Right lung (tissue), 10 donors: ENCODE measurements at places on chromosomes 2 and 18. TPM values are rescaled to one million over a fixed set of nuclear protein-coding genes. Genes with fewer than 3 reads are reported as not detected.

GRCh38 chr2:160053946-160054345 is 8.5 kb downstream of the PLA2R1 start:
- DNase-seq: no peak

- no peak for DNase-seq
These were observed 27.9 kb downstream of the CCDC88A start for GRCh38 chr2:55391615-55392242.

GRCh38 chr2:175687465-175687864 is 314.6 kb downstream of the LNPK start:
- no peak for DNase-seq

GRCh38 chr2:96913398-96914202 is 43.7 kb upstream of the SEMA4C start:
- DNase-seq: no peak

DNA sequence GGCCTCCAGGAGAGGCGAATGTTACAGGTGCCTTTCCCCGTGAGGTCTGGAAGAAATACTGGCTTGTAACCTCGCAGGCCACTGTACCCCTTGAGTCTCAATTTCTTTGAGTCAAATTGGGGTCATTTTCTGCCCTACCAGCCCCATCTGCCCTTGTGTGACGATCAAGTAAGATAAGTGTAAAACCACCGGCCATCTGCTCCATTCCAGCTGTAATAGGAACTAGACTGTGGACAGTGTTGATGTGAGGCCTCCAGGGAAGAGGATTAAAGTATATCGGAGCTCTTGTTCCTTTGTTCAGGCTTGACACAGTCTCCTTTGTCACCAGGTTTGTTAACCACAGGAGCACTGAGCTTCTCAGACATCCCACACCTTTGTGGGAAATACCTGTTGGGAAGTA is 65.6 kb downstream of the MRPS9 start:
- no peak for DNase-seq

DNA sequence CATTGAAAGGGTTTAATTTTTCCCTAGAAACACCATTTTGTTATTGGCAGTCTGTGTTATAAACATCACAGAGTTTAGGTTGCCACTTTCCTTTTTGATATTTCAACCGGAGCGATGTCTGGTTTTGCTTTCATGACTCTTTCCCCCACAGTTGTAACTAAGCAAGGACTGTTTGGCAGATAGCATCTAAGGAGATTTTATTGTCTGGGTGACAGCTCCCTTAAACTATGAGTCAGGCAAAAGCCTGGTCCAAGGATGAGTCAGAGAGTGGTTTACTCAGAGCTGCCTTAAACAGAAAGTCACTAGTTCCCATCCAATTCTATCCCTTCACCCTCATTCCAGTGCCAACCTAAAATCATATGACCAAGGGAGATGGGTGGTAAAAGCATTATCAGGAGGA is 341.6 kb upstream of the VWC2L start:
- DNase-seq: no peak

GRCh38 chr2:639703-640102 is 37.5 kb downstream of the TMEM18 start:
- no peak for DNase-seq

- DNase-seq: no peak
These were observed 52.1 kb upstream of the COPS8 start for GRCh38 chr2:237033536-237034060.

GRCh38 chr2:184472481-184472880 is 125.8 kb upstream of the ZNF804A start:
- DNase-seq: no peak

DNA sequence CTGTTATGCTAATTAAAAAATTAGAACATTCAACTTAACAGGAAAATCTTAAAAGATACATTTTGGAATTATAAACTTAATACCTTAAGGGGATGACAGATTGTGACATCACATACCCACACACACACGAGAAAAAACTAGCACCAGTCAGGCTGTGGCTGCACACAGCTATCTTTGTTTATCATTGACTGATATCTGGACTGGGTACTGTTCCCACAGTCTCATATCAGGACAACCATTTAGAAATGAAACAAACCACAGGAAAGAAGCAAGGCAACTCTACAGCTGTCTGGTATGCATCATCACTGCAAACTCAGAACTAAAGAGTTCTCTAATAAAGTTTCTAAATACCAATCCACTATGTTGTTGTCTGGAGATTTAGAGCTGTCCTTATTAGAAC is 210.9 kb upstream of the SMAD7 start:
- DNase-seq: no peak

DNA sequence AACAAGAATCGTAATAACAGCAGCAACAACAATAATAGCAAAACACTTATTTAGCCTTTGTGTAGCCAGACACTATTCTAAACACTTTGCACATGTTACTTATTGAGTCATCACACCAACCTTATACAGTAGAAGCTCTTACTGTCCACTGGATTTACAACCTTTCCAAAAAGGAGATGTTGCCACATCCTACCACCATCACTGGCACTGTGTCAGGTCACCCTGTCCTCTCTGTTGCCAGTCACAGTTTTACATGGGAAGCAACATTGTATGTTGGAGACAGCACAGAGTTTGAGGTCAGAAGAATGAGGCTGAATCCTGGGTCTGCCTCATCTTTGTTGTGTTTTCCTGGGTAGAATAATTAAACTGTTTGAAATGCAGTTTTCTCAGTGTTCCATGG is 201.4 kb upstream of the EPAS1 start:
- no peak for DNase-seq

DNA sequence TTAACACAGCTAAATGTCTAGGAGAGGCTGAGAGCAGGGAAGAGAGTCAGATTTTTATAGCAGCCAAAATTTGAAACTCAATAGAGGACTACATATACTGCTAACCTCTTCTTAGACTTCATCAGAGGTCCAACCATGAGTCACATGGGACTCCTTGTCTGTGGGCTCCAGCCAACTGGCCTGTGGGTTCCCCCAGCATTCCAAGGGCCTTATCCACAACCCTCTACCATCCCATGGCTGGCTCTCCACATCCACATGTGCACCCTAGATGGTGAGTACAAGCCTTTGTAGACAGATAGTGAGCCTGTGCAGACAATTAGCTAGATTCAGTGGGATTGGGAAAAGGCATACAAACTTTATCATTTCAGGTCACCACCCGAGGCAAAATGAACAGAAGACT is 901.9 kb upstream of the ZEB2 start:
- DNase-seq: no peak

GRCh38 chr2:43448011-43448821 is 147.6 kb downstream of the THADA start:
- DNase-seq: no peak

DNA sequence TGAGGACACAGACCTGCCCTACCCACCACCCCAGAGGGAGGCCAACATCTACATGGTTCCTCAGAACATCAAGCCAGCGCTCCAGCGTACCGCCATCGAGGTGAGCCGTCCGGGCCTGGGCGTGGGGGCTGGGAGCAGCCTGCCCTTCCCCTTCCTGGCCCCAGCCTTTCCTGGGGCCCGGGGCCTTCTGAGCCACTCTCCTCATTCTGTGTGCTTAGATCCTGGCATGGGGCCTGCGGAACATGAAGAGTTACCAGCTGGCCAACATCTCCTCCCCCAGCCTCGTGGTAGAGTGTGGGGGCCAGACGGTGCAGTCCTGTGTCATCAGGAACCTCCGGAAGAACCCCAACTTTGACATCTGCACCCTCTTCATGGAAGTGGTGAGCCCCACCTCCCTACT is 157.9 kb downstream of the DYSF start:
- DNase-seq: no peak

The UGT1A6 gene
- not detected for polyA plus RNA-seq

The IL1RL1 gene
- 0.17 TPM for polyA plus RNA-seq

The PLCL1 gene
- 13.6 TPM for polyA plus RNA-seq

The PARD3B gene
- polyA plus RNA-seq: 22.9 TPM
